ENCODE measurements at places on chromosomes 7 and 10.

DNA sequence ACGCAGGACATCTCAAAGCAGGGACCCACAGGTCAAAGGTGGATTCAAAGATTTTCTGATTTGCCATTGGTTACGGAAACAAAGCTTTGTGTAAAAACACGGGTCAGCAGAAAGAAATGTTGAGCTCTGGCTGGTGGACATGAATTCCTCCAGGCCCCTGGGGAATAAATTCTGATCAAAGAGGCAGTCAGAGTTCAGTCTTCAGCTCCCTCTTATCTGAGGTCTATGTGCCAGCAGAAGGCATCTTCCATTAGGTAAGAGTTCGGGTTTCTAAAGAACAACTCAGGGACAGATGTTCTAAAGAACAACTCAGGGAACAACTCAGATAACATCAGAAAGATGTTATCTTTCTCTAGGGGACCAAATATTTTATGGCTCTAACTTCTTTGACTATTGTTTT lies 64.9 kb upstream of the PALS2 start:
- no peak for DNase-seq

GRCh38 chr10:122116331-122116730 lies 127.4 kb downstream of the TACC2 start:
- DNase-seq, result no peak

GRCh38 chr7:571096-571717 lies 51.6 kb upstream of the PDGFA start:
- no peak for DNase-seq

DNA sequence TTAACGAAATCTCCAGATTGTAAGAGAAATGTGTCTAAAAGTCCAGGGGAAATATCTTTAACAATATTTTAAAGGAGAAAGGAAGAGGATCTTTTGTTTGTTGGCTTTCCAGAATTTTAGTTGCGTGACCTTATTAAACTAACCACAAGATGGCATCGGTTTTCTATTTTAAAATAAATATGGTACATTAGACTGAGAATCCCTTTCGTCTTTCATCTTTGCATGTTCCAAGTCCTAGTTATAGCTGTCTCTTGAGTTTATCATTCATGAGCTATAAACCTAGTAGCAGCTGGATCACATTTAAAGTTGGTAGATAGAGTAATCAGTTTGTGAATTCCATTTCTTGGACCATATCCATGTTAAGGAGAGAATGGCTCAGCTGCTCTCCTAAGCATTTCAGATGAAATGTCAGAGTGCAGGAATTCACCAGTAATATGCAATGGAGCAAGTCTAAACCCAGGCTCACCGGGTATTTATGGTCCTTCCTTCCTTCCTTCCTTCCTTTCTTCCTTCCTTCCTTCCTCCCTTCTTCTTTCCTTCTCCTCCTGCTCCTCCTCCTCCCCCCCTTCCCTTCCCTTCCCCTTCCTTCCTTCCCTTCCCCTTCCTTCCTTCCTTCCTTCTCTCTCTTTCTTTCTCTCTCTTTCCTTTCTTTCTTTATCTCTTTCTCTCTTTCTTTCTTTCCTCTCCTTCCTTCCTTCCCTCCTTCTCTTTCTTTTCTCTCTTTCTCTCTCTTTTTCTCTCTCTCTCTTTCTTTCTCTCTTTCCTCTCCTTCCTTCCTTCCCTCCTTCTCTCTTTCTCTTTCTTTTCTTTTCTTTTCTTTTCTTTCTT lies 57.8 kb upstream of the RAB18 start:
- no peak for DNase-seq

- no peak for DNase-seq
These were observed 170.4 kb downstream of the WNT2 start for GRCh38 chr7:117152213-117153007.
